ENCODE measurements at places on chromosomes 16 and 17. TPM values are rescaled to one million over a fixed set of nuclear protein-coding genes. Genes with fewer than 3 reads are reported as not detected.

GRCh38 chr16:67384778-67385510 is 8.4 kb downstream of the TPPP3 start:
- DNase-seq = no peak

SYNGR3 gene
- 4.0 TPM for total RNA-seq

DNA sequence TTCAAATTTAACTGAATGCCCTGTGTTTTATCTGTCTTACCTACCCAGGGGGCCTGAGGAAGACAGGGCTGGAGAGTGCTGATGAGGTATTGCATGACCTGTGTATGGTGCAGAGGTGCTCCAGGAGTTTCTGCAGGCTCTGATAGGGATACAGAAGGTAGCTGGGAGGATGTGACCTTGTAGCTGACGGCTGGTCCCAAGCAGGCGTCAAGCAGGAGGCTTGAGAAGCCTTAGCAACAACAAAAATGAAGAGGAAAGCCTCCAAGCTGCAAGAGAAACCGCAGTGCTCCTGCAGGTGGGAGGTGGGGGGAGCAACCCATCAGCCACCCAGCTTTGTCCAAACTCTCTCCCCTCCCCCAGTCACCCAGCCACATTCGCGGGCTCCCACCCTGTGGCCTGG is 40.4 kb downstream of the LAT start:
- no peak for DNase-seq

CSHL1 gene
- 0.34 TPM for total RNA-seq

- DNase-seq = no peak
These were observed 1.9 kb upstream of the RBFOX1 start for GRCh38 chr16:7330709-7331108.

IKZF3 gene
- total RNA-seq = 1.7 TPM

Data from prostate gland (tissue), 2 donors.